Testis (tissue), 5 donors: ENCODE measurements at places on chromosomes 16 and 17. TPM values are rescaled to one million over a fixed set of nuclear protein-coding genes. Genes with fewer than 3 reads are reported as not detected.

DNA sequence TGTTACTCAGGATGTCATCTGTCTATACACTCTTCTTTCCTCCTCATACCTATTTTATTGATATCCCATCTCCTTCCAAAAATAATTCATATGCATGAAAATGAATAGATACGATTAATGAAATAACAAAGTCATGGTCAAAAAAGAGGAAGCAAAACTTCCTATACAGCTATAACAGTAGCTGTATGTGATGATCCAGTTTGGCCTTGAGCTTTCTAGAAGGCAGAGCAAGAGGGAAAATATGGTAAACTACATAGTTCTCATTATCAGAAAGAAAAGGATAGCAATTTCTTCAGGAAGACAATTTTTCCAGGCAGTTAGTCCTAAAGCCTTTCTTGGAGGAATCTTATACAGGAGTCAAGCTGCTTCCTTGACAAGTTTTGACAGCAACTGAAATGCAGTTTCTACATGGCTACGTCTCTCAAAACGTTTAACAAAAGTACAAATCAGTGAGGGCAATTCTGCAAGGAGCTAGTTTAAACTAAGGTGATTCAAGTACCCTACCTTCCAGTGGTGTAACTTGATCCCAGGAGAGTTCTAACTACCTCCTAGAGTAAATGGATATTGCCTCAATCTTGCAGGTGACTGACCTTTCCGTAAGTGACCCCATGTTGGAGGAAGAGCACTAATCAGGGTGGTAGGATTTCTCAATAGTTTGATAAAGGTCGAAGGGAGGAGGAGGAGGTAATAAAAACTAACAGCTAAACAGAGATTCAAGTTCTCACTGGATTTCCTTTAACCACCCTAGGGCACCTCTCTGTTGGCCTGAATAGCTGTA, 1.0 kb downstream of the SPAG5 start:
- DNase-seq, result no peak

DNA sequence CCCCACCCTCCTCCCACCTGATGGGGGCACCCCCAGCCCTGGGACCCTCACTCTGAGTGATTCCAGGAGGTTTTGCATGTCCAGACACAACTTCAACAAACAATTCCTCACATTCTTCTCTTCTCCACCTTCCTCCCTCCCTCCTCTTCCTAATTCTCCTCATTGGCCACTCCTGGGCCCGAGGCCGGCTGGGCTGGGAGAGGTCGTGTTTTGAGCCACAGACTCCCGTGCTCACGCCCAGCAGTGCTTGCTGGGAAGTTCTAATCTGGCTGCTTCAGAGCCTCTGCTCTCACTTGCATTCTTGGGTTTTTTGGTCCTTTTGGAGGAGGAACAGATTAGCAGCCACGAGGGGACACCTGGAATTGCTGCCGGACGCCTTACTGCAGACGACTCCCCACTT, 157.0 kb downstream of the NTN1 start:
- no peak for DNase-seq

- peak; percentile 87 for DNase-seq
Measured at GRCh38 chr16:3129137-3130131, 5.4 kb upstream of the ZNF213 start.

DNA sequence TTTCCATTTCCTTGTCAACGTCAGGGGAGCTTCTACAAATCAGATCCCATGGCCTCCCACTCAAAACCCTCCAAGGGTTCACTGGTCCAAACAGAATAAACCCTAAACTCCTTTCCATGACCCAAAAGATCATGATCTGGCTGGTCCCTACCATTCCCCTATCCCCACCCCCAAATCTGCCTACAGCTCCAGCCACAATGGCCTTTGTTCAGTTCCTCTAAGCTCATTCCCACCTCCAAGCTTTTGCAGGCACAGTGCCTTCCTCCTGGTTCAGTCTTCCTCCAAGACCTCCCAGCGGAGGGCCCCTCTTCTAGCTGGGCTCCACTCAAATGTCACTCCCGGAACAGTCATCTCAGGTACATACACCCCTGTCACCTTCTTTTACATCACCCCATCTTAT, 2.0 kb downstream of the GPRC5B start:
- DNase-seq, result no peak

CCL16 gene
- not detected for total RNA-seq

C17orf113 gene
- total RNA-seq, result 11.3 TPM

PTGES3L gene
- 5.2 TPM for total RNA-seq

TMEM132E gene
- 2.6 TPM for total RNA-seq
